ENCODE measurements at places on chromosomes 16 and 17. TPM values are rescaled to one million over a fixed set of nuclear protein-coding genes. Genes with fewer than 3 reads are reported as not detected.

- DNase-seq, result peak; percentile 54
Measured at GRCh38 chr17:29176558-29177351, 3.4 kb downstream of the MYO18A start.

DNA sequence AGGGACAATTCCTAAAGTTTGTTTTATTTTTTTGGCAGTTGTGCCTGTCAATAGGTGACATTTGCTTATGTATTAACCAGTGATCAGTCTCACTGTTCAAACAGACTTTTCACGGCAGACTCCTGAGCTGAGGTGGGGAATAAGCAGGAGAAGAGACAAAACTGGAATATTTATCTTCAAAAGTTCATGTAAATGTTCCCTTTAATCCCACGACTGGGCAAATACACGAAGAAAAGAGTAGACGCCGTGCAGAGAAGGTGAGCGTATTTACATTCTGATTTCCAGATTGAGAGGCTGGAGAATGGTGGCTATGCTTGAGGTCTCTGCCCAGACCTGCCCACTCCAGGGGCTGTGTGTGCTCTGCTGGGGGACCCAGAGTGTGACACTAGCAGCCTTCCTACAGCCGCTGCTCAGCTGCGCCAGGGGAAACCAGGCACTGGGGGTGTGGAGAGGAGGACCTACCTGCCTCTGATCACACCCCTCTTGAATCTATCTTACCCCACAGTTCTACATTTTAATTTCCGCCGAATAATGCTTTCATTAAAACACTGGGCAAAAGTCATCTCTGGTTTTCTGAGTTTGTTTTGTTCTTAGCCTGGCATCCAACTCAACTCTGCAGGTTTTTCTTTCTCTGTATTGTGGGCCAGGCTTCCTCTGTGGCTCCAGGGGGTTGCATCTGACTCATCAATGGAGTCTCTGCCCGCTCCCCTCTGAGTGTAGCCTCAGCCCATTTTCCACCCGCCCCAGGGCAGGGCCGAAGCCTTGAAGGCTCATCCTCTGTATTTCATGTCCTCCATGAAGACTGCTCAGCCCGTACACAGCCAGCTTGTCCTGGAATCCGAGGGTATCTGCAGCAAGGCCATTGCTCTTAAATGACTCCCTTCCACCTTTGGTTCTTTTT is 237.1 kb downstream of the NTN1 start:
- no peak for DNase-seq

DNA sequence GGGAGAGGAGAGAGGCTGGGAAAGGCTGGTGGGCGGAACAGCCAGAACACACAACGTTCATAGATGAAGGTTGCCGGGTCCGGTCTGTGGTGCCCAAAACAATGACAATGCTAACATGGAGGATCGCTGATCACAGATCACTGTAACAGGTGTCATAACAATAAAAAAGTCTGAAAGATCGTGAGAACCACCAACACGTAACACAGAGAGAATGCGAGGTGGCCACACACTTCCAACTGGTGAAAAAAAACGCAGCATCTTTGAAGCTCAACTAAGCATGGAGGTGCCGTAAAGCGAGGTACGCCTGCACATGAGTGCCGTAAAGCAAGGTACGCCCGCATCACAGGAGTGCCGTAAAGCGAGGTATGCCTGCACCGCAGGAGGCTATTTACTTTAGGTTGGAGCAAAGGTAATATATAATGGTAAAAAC is 42.3 kb downstream of the ABR start:
- DNase-seq, result no peak

GRCh38 chr17:32869345-32870026 is 7.4 kb downstream of the MYO1D start:
- no peak for DNase-seq

Gene NKD1
- total RNA-seq, result 2.8 TPM

DNA sequence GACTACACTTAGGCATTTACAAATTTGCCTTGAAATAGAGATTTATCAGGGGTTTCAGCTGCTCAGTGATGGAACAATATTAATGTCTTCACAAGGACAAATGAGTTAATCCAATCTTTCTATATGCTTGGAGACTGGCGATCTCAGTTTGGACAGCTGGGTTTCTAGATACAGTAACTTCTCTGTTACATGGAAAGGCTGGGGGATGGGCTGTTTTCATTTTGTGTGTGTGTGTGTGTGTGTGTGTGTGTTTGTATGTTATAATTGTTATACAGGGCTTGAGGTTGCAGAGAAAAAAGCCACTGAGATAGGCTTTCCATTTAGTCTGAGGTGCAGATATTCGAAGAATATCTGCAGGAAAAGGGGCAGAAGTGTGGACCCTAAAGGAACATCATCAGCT is 359.3 kb upstream of the SALL1 start:
- no peak for DNase-seq

Gene GAS2L2
- total RNA-seq, result 0.11 TPM

Gene CACNG1
- total RNA-seq, result 0.22 TPM

Gene LRRC37A3
- total RNA-seq, result 40.6 TPM

Gene MPO
- total RNA-seq, result not detected

Gene HOXB1
- total RNA-seq, result 0.96 TPM

- DNase-seq, result no peak
Measured at GRCh38 chr16:8458481-8459046, 131.7 kb downstream of the TMEM114 start.
